ENCODE measurements at places on chromosomes 5 and 9. TPM values are rescaled to one million over a fixed set of nuclear protein-coding genes. Genes with fewer than 3 reads are reported as not detected.

RLN1 gene
- total RNA-seq: 1.5 TPM

LPAR1 gene
- not detected for total RNA-seq

FCN2 gene
- total RNA-seq: not detected

CRAT gene
- 22.2 TPM for total RNA-seq

PCDHA1 gene
- total RNA-seq: not detected

PROB1 gene
- total RNA-seq: 6.2 TPM

C9orf72 gene
- 7.5 TPM for total RNA-seq

AHRR gene
- 57.2 TPM for total RNA-seq

TBC1D2 gene
- 3.5 TPM for total RNA-seq

GRCh38 chr5:160685219-160685618 lies 166.8 kb downstream of the ATP10B start:
- DNase-seq: no peak

GRCh38 chr5:80408484-80409366 lies 861 bp downstream of the ZFYVE16 start:
- DNase-seq: peak; percentile 45

DNA sequence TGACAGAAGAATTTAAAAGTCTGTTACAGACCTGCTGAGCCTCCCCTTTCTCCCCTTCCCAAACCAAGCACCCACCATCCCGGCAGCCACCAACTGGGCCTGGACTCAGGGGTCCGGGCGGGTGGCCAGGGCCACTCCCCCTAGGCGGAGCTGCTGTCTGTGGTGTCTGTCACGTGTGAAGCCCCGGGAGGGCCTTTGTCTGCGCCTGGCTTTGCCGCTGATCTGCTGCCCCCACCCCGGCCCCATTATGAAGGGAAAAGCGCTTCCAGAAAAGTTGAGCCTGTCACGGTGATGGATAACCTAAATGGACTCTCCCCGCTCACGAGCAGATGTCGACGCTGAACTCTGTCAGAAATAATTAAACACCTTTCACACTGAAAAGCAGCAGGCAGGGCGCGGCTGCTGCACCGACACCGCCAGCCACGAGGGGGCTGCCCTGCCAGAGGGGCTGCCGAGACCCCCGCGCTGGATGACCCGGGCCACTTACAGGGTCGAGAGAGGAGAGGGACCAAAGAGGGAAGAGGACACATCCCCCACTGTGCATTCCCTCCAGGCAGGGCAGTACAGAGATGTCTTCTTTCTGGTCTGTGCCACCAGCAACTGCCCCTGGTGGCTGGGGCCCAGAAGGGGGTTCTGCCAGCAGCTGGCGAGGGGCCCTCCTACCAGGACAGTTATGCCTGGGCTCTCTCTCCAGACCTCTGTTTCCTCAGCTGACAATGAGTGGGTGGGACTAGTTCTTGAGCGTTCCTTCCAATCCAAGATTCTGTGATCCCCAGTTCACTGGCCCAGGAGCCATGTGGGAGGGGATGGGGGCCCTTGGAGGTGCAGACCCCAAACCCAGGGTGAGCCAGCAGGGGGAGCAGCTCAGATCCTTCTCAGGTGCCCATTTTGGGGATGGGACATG lies 36.0 kb upstream of the BARHL1 start:
- DNase-seq: no peak

- no peak for DNase-seq
Observed at GRCh38 chr5:144247131-144247530, 76.5 kb downstream of the KCTD16 start.

DNA sequence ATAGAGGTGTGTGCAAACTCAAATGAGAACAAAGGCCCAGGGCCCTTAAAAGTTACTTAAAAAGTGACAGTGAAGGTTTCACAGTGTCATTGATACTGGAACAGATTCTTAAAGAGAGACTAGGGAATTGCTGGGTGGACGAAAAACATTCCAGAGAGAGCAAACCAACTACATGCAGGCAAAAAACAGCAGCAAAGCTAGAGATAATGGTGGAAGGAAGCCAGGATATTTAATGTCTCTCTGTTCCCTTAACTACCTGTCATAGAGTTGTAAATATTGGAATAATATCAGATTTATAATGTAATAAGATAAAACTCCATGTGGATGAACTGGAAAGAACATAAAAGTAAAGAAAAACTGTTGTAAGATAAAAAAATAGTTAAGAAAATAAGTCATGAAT lies 508.6 kb downstream of the TAF11L14 start:
- no peak for DNase-seq

- no peak for DNase-seq
Observed at GRCh38 chr5:176944268-176944667, 45.1 kb upstream of the HK3 start.

GRCh38 chr9:135896205-135896604 lies 11.1 kb downstream of the CAMSAP1 start:
- DNase-seq: no peak

DNA sequence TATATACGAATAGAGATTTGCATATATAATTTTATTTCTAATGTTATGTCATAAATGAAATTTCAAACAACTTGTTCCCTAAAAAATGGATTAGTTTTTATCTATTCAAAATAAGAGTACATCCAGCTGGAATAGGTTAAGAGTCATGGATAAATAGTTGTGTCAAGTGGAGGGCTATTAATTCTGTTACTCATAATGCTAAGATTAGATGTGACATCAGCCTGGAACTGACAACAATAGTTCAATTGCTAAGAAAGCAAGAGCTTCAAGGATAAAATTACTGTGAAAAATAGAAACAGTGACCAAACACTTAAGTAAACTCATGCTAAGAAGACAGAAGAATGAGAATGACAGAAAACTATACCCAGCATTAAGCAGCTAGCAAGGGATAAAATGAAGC lies 92.2 kb upstream of the CDH9 start:
- DNase-seq: no peak

DNA sequence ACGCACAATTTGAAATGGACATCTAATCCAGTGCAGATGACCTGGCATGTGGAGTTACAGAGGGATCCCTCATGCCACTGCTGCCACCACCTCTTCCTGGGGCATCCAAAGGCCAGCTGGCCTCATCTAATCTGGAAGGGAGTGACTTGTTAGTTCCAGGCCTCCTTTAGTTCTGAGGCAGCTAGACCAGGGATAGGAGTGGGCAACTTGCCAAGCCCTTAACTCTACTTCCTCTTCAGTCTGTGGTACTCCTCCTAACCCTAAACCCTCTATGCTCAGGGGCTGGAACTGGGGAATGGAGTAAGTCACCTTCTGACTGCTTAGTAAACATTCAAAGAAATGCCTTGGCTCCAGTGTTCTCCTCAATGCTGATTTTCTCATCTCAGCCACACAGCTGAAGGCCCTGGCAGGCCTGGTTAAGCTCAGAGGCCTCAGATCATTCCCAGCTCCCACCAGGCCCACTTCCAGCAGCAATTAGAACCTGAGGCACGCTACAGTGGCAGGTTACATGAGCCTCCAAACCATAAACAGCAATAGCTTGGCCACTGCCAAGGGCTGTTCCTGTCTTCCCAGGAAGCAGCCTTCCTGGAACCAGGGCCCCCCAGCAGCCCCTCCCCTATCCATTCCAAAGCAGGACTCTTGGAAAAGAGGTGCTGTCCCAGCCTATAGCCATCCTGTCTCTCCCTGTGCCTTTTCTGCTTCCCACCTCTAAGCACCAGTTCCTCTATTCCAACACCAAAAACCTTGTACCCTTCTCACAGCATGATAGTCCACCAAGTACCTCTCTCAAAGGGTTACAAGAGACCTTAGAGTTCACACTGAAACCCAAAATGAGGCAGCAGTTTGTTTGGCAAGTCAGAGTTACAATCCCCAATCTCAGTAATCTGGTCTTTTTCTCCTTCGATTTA lies 2.0 kb downstream of the EIF4EBP3 start:
- no peak for DNase-seq

GRCh38 chr5:79787448-79787847 lies 97.8 kb downstream of the CMYA5 start:
- no peak for DNase-seq
